ENCODE measurements at places on chromosomes 2 and 18.

DNA sequence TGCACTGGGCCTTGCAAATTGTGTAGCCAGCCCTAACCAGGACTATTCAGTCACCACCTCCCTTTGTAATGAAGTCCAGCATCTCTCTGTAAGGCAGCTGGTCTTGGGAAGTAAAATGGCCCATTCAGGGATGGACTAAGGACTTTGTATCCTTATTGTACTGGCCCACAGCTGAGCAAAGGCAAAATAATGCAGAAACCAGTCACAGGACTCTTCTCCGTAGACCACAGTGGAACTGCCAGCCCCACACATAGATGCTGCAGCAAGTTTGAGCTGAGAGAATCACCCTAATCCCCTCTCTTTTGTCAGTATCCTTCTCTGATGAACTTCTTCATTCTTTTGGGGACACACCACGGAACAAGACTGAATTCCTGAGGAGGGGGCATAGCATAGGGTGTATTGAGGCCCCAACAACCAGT lies 73.6 kb upstream of the RTN4 start:
- no peak for DNase-seq

DNA sequence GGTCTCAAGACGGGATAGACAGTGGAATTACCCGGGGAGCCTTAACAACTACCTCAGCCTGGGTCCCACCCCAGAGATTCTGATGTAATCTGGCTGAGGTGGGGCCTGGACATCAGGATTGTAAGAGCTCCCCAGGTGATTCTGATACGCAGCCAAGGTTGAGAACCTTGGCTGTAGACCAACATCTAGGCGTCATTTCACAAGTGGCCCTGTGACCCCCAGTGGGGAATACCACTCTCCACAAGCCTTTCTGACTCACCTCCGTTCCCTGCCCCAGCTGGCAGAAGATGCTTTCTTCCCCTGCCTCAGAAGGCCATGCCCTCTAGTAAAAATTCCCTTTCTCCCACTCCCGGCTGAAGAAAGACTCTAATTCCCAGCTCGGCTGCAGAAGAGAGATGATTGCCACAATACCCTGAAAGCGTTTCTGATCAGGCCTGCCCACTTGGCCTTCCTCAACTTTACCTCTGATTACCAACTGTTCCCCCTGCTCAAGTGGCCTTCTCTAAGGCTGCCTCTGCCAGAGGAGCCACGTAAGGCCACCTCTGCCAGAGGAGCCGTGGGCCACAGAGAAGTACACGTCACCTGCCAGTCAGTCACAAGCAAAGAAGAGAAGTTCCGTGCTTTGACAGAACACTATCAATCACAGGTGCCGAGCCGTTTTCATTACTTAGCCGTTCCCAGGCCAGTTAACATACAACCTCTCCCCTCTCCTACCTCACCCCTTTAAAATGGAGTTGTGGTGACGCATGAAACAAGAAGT lies 116.8 kb upstream of the PKDCC start:
- DNase-seq, result no peak

- DNase-seq, result no peak
Observed at GRCh38 chr2:208255557-208256106, 761 bp upstream of the IDH1 start.

- no peak for DNase-seq
Observed at GRCh38 chr2:100783987-100784386, 36.0 kb upstream of the NPAS2 start.

GRCh38 chr2:240594511-240595380 lies 8.2 kb downstream of the CAPN10 start:
- DNase-seq, result no peak

- no peak for DNase-seq
Observed at GRCh38 chr18:59022167-59022945, 117.3 kb upstream of the SEC11C start.

- no peak for DNase-seq
Observed at GRCh38 chr2:240326246-240326645, 109.2 kb upstream of the GPC1 start.

DNA sequence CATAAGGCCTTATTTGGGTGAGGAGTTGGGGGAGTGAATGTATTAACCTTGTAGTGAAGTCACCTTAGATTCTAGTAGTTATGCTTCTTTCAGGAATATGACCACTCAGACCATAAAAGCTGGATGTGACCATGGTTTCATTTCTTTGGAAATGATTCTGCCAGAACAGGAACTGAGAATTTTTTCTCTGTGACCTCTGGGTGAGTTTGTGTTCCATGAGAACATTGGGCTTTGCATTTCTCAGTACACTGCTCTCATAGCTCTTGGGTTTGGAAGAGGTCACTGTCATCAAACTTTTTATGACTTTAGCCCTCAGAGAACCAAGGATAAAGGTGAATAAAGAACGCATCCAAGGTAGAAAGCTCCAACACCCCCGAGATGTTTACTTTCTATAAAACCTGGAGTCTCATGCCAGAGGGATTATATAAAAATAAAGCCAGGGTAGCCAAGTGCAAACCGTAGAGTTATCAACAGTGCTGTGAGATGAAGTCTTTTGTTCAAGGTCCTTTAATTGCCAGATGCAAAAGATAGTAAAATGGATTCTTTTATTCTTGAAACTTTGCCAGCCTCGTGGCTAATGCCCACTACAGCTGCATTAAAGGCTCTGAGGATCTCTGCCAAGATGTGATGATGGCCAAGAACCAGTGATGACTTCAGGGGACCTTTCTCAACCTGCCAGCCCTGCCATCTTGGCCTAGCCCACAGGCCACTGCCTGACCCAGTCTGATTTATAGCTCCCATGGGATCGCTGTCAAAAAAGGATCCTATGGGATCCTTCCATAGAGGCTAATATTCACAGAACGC lies 27.8 kb upstream of the MAT2A start:
- no peak for DNase-seq

DNA sequence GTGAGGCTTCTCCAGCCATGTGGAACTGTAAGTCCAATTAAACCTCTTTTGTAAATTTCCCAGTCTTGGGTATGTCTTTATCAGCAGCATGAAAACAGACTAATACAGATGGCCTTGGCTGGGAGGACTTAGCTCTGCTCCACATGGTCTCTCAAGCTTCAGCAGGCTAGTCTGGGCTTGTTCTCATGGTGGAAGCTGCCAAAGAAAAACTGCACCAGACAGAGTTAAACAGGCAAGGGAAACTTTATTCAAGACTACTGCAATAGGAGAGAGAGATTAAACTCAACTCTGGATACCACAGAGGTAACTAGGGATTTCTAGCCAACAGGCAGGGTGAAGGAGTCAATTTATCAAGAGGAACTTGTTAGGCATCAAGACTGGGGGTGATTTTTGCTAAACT lies 142.1 kb downstream of the CABLES1 start:
- DNase-seq, result no peak

DNA sequence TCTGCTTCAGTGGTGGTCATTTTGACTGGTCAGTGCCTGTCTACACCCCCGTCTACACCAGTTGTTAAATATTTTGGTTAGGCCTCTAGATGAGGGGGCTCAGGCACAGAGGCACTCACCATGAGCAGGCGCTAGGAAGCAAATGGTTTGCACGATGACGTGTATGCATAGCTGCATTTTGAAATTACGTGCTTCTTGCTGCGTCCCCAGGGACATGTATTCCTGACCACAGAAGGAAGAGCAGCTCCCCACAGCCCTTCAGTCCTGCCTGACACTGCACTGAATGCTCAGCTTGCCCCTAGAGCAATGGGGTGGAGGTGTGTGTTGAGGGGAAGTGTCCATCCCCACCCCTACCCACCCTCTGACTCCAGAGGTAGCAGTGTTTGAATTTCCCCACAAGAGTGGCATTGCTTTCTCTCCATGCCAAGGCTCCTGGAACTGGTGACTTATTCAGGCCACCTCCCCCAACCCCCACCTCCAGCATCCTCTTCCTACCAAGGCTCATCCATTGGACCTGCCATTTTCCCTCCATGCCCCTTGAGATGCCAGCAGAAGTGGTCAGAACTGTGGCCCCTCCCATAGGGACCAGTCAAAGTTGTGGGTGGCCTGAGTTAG lies 11.4 kb upstream of the ZAP70 start:
- no peak for DNase-seq

DNA sequence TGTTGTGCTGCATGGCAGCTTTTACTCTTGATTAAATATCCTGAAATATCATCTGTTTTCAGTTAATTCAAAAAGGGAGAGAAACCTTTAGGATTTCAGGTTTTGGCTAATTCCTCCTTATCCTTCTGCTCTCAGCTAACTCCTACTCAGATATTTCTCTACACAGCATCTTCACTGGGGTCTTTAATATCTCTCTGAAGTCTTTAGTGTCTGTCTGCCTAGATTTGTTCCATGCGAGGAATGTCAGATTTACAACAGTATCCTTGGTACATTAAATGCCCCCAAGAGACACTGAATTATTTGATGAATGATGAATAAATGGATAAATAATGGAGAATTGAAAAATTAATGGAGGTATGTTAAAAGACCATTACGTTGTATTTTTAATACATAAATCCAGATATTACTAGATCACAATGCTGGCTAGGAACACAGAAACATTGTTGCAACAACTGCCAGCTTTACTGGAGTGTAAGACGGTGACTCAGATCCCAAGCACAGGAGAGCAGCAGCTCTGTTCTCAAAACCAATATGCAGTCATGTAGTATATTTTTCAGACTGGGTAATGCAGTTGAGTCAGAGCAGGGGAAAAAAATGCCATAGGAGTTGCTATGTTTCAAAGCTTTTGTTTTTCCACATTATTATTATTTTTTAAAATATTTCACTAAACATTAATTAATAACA lies 388.0 kb upstream of the SYT4 start:
- DNase-seq, result no peak

GRCh38 chr2:149307014-149307413 lies 23.4 kb upstream of the LYPD6 start:
- no peak for DNase-seq

- no peak for DNase-seq
Observed at GRCh38 chr2:206396211-206396610, 47.1 kb upstream of the ADAM23 start.

DNA sequence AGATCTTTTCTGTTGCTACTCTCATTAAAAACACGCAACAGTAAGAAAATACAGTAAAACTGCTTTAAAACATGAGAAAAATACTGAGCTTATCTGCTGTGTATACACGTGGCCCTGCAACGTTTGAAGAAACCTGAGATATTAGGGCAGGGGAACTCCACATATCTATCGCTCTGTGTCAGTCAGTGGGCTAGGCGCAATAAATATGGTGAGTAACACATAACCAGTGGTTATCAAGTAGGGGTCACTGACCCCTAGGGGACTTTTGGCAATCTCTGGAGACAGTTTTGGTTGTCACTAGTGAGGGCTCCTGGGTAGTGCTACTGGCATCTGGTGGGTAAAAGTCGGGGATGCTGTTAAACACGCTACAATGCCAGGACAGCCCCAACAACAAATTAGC lies 14.9 kb downstream of the STAT1 start:
- no peak for DNase-seq

- DNase-seq, result no peak
Observed at GRCh38 chr2:229060147-229060546, 210.9 kb downstream of the PID1 start.

GRCh38 chr2:181697571-181697970 lies 17.3 kb upstream of the NEUROD1 start:
- DNase-seq, result no peak

DNA sequence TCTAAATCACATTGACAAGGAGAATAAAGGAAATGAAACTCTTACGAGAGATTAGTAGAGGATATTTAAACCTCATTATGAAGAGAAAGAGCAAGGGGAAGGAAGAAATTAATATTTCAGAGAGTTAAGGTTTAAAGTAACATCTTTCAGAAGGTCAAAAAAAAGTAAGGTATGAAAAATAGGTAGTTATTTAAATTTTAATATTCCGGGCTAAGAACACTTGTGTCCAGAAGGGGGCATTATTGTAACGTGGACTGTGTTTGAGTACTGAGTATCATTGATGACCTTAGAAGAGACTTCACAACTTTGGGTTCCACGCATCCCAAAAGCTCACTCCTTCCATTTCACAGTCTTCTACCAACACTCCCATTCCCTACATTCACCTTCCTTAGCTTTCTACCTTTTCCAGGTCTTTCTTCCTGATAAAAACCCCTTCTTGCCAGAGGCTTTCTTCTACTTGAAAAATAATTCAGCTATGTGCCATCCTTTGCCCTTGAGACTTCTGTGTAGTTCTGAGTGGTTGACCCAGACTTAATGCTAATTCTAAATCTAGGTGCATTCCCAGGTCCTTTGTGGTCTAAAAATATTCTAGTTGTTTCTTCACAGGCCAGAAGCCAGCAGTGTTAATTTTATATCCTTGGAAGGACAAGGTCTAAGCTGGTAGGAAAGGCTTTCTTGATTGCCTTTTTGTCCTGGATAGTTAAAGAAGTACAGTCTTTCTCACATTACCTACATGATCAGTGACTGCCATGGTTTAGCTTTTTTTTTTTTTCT lies 16.5 kb downstream of the DYNC1I2 start:
- DNase-seq, result no peak

DNA sequence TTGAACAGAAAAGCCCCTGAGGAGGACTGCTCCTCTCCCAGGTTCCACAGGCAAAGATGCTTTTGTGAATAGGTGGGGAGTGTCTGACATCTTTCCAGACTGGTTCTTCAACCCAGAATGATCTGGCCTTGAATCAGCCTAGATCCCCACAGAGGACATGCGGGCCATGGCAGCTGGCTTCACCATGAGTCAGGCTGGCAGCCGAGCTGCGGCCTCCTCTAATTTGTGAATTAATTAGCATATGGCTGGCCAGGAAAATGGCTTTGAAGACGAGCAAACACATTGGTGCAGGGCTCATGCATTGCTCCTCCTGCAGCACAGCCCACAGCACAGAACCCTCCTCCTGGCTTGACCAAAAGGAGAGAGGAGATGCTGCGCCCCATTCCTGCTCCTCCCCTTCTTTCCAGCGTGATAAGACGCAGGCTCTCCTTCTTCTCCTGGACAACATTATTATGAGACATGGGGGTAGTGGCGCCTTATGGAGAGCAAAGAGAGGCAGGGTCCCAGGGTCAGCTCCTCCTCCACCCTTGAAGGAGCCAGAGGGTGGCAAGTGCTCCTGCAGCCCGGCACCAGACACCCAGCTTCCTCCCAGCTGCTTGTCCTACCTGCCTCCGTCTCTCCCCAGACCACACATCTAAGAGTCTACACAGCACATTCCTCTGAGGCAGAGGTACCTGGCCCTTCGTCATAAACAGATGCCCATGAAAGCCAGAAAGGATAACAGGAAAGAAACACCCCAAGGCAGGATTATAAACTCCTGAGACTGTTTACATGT lies 66.7 kb downstream of the EDAR start:
- no peak for DNase-seq

DNA sequence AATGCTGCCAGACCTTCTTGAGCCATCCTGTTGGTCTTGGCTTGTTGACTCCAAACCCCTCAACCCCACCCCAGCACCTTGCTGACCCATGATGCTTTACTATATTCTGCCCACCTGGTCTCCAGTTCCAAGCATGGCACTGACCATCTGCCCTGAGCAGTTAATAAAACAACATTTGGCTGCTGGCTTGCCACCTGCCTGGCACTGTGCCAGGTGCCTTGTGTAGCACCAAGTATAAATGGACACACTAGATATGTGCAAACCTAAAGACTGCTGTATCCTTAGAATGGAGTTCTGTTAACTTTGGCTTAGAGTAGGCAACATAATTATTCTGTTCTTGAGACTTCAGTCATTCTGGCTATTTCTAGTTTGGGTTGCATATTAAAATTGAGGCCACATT lies 91.4 kb downstream of the ACSL3 start:
- DNase-seq, result no peak

- no peak for DNase-seq
Observed at GRCh38 chr18:44598514-44598913, 82.2 kb upstream of the SETBP1 start.

GRCh38 chr2:136527560-136527959 lies 237.8 kb upstream of the THSD7B start:
- DNase-seq, result no peak
